ENCODE measurements at places on chromosomes 3 and 15. TPM values are rescaled to one million over a fixed set of nuclear protein-coding genes. Genes with fewer than 3 reads are reported as not detected.

- no peak overlapping the region for H3K4me3 ChIP-seq
- H3K27ac ChIP-seq: no peak overlapping the region
- no peaks in the 10 kb centered on the region for H3K4me1 ChIP-seq
- no peak for DNase-seq
- peaks cover 40% of the 10 kb centered on the region for H3K27me3 ChIP-seq
- no peaks in the 10 kb centered on the region for H3K36me3 ChIP-seq
These were observed 69.2 kb downstream of the RORA start for GRCh38 chr15:61159901-61160300.

DNA sequence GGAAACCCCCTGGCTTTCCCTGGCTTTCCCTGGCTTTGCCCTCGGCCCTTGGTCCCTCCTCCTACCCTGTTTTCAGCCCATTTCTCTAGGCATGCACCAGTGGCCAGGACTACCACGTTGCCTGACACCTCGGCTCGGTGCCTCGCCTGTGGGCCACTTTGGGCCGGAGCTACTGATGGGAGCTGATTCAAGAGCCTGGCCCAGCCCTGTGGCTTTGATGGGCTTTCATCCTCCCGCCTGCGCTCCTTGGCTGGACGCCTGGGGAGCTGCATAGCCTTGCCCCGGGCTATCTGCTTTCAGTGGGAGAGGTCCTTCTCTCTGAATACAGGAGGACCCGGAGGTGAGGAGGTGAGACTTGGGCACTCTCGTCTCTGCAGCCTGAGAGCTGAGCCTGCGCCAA lies 192.7 kb upstream of the HES1 start:
- no peak overlapping the region for H3K27ac ChIP-seq
- no peaks in the 10 kb centered on the region for H3K36me3 ChIP-seq
- no peak overlapping the region for H3K4me3 ChIP-seq
- no peak for DNase-seq
- H3K27me3 ChIP-seq: peaks cover 29% of the 10 kb centered on the region

- no peak overlapping the region for H3K4me3 ChIP-seq
- H3K27me3 ChIP-seq: peaks cover 13% of the 10 kb centered on the region
- H3K4me1 ChIP-seq: peaks cover 2% of the 10 kb centered on the region
These were observed 116.4 kb upstream of the HES1 start for GRCh38 chr3:194019398-194020165.

DNA sequence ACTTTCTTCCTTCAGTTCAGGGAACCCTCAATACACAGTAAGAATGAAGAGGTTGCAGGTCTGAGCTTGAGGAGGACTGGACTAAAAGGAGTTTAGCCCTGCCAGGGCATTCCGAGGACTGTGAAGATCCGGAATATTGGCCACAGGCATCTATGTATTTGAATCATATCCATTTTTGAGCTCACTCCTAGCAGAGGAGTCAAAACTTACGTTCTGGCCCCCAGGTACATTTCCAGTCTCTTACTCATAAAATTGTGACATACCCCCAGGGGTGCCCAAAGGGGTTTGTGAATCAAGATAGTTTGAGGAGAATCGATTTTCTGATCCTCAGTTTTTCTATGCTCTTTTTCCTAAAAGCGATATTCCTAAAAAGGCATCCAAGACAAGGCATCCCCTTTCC lies 27.6 kb upstream of the SRP14 start:
- no peak overlapping the region for H3K27ac ChIP-seq
- no peak overlapping the region for H3K4me3 ChIP-seq
- H3K27me3 ChIP-seq: no peaks in the 10 kb centered on the region
- DNase-seq: no peak

GRCh38 chr3:27392950-27393679 lies 23.9 kb upstream of the NEK10 start:
- H3K4me1 ChIP-seq: peaks cover 10% of the 10 kb centered on the region
- no peak for DNase-seq
- H3K36me3 ChIP-seq: peaks cover 38% of the 10 kb centered on the region

DNA sequence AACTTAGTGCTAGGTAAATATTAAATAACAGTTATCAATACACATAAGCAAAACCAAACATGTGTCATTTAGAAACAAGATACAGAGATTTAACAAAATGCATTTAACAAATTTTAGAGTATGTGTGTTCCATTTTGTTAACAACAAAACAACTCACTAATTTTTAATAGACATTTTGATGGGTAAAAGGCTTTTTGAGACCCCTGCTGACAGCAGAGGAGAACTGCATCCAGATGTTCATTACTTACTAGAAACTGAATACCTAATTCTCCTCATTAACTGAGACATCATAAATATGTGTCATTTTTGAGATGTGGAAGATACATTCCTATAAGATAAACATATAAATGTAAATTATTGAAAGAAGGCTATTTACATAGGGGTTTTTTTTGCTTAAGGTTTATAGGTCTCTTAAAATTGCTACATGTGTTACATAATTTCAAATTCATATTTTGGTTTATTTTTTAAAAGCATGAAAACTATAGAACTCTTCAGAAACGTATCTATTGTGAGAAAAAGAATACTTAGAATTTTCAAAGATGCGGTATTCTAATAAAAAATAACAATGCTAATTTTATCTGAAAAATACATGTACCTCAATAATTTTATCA lies 1009.8 kb downstream of the TUSC7 start:
- no peaks in the 10 kb centered on the region for H3K27me3 ChIP-seq
- no peaks in the 10 kb centered on the region for H3K4me1 ChIP-seq
- DNase-seq: no peak
- H3K36me3 ChIP-seq: no peaks in the 10 kb centered on the region
- H3K27ac ChIP-seq: no peak overlapping the region

DNA sequence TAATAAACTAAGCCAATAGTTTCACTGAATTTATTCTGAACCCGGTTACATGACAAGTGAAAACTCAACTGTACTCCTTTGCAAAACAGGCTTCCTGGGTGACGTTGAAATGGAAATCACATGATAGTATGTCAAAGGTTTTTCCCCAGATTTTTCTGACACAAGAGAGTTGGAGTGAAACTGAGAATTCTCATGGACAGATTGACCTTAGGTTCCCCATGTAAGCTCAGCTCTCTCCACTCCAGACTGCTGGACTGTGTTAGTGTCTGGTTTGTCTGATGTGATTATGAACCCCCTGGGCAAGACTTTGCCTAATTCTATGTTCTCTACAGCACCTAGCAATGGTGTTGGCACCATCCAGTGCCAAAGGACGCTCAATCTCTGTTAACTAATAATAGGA lies 219.7 kb upstream of the COL8A1 start:
- no peak overlapping the region for H3K27ac ChIP-seq
- no peak for DNase-seq
- H3K4me3 ChIP-seq: no peak overlapping the region
- H3K27me3 ChIP-seq: no peaks in the 10 kb centered on the region
- H3K4me1 ChIP-seq: no peaks in the 10 kb centered on the region

DNA sequence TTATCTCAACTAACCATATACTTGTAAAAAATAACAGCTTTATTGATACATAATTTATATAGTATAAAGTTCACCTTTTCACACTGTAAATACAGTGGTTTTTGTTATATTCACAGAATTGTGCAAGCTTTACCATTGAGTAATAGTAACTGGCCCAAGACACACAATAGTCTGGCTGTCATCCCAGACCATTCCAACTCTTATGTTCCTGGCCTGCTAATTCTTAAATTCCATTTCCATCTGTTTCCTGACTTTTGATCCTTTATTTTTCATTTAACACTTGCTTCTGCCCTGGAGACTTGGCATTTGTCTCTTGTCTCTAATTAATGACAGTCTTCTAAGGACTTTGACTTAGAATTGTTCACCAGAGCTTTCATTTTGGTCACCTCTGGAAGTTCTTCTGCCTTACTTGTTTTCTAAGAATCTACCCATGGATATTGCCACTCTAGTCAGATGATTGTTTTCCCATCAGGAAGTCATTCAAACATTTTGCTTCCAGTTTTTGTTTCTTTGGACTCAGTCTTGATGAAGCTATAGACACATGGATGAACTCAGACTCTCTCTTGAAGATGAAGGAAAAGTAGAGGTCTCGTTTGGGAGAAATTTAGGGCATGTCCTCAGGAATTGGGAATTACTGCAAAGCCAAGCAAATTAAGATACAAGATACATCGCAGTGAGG lies 27.2 kb upstream of the PLSCR4 start:
- no peak overlapping the region for H3K4me3 ChIP-seq
- H3K27me3 ChIP-seq: no peaks in the 10 kb centered on the region
- H3K4me1 ChIP-seq: no peaks in the 10 kb centered on the region
- DNase-seq: no peak
- H3K27ac ChIP-seq: no peak overlapping the region

GRCh38 chr3:11556851-11557644 lies 86.7 kb downstream of the VGLL4 start:
- DNase-seq: no peak
- H3K27me3 ChIP-seq: no peaks in the 10 kb centered on the region

SERPINI1 gene
- 0.49 TPM for total RNA-seq

ACAD9 gene
- 68.5 TPM for total RNA-seq

RTP4 gene
- 3.0 TPM for total RNA-seq

SELENOK gene
- total RNA-seq: 58.5 TPM
